Stimulated activated CD4-positive, alpha-beta T cell treated with anti-CD3 and anti-CD28 coated beads, Interleukin-15, amount 100 ng/mL, for 1 hour (primary cell): ENCODE measurements at places on chromosomes 5 and 9.

DNA sequence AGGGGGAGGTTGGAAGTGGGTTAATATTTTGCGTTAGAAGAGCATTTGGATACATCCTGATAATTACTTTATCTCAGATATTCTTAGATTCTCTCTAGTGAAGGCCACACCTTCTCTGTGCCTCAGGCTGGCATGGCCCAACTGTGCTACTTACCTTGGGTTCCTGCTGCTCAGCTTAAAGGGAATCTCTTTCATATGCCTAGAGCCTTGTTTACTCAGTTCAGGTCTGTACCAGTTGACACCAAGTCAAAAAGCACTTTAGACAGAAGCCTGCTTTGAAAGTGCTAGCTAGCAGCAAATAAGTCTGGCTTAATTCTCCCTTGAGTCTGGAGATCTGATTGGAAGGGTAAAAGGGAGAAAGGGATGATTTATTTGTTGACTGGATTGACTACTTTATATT lies 74.8 kb downstream of the GHR start:
- DNase-seq = no peak

DNA sequence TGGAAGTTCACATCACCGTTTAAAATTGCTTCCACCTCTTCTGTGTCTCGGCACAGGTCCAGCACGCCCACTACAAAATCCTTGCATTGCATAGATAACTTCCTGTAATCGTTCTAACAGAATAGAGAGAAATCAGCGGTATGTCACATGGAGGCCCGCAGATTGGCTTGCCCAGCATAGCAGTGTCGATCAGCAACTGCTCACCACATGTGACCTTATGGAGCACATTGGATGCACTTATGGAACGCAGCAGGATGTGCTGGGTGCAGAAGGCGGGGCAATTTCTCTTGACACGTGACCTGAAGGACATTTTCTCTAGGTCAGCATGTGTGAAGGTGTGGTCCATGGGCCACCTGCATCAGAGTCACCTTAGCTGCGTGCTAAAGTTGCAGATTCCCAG lies 49.7 kb downstream of the TRPC7 start:
- DNase-seq = no peak

GRCh38 chr5:178965465-178966055 lies 24.6 kb downstream of the ZNF454 start:
- no peak for DNase-seq

DNA sequence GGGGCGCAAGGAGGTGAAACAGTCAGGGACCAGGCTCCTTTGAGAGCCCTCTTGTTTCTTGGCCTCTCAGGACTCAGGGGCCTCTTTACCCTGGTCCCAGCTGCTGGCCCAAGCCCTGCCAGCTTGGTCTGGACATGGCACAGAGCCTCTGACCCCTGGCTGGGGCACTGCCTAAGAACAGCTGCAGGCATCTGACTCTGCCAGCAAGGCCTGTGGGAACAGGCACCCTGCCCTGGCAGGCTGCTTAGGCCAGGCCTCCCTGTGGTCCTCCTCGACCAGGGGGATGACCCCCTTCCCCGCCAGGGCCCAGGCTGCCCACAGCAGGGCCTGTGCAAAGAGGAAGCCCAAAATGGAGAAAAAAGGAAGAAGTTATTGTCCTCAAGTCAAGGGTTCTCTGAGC lies 25.5 kb downstream of the OLFML2A start:
- no peak for DNase-seq

DNA sequence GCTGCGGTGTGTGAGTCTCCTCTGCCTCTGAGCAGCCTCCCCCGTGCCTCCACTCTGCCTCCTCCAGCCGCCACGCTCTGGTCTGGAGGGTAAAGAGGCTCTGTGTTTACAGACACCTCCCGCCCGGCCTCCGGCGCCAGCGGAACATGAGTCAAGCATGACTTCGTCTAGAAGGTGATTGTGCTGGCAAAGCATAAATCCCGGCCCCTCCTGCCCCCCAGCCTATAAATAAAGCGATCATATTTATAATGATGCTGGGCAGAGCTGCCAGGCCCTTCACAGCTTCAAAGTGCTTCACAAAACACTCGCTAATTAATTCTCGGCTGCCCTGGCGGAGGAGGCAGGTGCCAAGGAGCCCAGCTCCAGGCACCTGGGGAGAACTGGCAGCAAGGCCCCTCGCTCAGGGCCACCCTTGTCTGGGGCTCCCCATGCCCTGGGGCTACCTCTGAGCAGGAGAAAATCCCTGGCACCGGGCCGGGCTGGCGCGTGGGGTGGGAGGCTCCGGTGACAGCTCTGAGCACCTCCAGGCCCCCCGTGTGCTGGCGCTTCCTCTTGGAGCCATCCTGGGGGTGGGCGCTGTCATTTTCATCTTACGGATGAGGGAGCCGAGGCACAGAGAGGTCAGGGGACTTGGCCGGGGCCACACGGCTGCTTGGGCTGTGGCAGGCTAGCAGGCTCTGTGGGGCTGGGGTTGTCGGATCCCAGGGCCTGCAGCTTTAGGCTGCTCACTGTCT lies 87.8 kb downstream of the RXRA start:
- DNase-seq = no peak

DNA sequence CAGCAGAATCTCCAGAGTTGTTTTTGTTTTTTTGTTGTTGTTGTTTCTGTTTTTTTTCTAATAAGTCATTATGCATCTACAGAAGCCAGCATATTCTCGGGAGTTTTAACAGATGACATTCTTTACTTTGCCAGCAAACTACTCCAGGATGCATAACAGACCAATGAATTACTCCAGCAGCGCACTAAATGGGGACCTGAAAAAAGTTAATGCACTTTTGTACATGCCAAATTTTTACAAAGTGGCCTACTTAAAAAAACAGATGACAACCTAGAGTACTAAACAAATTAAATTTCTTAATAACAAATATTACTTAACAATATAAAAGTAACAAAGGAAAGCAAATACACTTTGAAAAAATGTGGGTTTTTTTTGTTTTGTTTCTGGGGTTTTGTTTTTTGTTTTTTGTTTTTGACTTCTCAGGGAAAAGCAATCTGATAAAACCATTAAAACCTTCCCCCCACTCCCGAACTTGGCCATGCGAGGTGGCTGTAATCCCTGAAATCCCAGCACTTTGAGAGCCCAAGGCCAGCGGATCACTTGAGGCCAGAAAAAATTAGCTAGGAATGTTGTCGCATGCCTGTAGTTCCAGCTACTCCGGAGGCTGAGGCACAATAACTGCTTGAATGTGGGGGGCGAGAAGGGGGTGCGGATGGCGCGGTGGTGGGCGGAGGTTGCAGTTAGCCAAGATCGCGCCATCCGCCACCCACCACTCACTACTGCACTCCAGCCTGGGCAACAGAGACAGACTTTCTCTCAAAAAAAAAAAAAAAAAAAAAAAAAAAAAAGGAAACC lies 352.4 kb downstream of the CETN3 start:
- DNase-seq = no peak

DNA sequence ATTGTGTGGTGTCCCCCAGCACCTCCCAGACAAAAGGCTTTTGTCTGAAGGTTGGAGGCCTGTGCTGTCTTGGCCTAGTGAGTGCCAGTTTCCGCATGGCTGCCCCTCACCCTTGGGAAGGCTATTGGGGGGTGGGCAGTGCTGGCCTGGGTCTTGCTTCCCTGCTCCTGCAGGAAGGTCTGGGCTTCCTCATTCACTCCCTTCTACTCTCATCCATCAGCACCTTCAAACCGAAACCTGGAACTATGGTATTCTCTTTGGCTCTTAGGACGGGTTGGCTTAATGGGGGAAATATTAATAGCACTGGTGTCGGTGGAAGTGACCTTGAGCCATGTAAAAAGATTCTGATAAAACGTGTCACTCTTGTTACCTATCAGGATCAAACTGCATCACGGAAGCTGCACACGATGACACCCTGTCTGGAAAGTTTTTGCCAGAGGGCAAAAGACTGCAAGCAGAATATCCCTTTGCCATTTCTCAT lies 34.0 kb upstream of the GLRX start:
- no peak for DNase-seq

GRCh38 chr5:167358868-167359492 lies 932.5 kb upstream of the WWC1 start:
- no peak for DNase-seq

GRCh38 chr9:9746826-9747225 lies 866.0 kb downstream of the PTPRD start:
- DNase-seq = no peak

DNA sequence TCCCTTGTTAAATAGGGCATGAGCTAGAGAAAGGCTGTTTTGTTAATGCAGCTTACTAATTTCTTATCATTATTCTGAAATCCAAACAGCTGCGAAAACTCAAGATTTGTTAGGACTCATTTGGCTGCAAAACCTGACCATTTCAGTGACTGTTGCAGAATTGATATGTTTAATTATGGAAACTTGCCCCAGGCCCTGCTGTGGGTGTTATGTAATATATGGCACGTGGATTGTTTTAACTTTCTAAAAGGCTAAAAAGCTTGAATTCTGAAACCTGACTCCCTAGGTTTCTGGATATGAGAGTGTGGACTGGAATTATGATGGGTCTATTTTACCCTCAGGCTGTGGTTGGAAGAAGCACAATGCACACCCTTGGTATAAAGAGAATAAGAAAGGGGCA lies 4.4 kb downstream of the IL9 start:
- DNase-seq = no peak

GRCh38 chr5:59569158-59569557 lies 324.4 kb downstream of the PDE4D start:
- no peak for DNase-seq

DNA sequence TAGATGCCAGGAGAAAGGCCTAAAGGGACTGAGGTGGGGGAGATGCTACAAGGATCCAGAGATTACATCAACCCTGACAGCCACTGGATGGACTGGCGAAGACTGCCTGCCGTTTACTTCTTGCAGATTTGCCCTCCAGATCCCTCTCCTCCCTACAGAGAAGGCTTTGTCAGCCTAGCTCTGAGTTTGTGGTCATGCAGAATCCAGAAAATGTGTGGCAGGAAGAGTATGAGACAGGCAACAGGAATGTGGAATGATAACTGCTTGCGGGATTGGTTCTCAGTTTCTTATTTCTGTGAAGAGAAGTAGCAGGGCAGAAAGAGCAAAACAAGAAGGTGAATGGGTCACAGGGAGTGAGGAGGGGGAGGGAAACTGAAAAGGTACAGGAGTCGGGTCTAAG lies 129.6 kb downstream of the TLE1 start:
- no peak for DNase-seq

- no peak for DNase-seq
Observed at GRCh38 chr9:136648751-136649150, 14.0 kb upstream of the EGFL7 start.

DNA sequence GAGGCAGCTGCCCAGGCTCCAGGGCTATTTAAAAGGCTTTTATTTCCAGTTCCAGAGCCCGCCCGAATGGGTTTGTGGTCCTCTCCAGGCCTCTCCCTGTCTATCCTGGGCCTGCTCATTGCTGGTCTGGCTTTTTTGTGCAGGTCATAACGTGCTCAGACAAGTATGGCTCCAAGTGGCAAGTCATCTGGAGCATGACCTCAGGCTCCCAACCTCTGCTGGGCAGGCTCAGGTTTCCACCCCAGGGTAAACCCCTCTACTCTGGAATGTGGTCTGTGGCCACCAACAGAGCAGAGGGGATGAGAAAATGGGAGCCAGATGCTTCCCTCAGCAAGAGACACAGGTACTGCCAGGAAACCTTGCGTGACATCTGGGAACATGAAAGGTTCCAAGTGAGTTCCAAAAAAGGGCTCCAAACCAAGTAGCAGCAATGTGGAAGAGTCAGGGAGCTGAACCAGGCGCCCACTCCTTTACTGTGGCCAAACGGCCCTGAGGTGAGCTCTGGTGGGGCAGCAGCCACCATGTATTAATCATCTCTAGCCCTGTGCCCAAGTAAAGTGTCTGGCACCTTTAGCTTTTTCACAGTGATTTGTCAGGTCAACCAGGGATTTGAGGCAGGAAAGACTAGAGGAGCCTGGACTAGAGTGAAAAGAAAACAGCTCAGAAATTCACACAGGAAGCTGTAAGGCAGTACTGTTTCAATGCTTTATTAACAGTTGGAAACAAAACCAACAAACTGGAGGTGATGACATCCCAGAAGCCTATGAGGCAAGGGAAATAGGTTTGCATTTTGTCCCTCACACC lies 25.7 kb downstream of the PCDHGC5 start:
- no peak for DNase-seq

DNA sequence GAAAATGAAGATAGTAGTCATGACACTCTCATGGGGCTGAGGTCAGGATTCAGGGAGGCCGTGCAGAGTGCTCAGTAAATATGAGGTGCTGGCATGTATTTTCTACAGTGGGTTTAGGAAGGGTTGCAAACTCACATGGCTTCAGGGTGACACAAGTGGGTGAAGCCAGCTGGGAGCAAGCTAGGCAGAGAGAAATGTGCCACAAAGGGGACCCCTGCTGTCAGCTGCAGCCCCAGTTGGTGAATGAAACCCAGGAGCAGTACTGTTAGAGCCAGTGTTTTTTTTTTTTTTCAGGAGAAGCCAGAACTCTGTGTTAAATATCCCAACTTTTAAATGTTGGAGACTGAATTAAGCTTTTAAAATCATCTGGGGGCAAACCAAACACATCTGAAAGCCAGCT lies 75.3 kb downstream of the INSYN2B start:
- no peak for DNase-seq

GRCh38 chr9:13648676-13649075 lies 369.2 kb upstream of the MPDZ start:
- DNase-seq = no peak

DNA sequence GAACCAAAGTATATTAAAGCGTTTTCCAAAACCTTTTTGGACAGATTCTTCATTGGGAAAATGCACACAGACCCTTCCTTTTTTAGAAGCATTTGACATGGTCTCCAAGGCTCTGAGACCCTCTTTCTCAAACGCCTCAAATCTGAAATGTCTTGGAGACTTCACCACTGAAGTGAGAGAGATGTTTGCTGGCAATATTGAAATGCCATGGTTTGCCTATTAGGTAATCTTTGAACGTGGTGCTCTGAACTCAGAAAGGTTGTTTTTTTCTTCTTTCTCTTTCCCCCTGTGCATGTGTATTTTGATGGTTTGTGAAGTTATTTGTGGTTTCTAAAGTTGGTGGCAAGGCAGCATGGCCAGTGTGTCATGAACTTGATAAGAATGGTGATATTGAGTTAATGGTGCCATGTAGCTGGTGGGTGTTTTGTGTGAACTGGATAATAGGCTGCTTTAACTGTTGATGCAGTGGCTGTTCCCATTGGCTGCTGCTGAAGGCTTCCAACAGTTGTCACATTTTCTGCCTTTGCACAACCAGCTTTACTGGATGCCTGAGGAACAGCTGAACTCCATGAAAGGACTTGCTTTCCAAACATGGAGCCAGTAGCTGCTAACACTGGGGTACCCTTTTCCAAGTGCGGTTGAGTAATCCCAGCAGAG lies 1.7 kb downstream of the PALM2AKAP2 start:
- DNase-seq = no peak

DNA sequence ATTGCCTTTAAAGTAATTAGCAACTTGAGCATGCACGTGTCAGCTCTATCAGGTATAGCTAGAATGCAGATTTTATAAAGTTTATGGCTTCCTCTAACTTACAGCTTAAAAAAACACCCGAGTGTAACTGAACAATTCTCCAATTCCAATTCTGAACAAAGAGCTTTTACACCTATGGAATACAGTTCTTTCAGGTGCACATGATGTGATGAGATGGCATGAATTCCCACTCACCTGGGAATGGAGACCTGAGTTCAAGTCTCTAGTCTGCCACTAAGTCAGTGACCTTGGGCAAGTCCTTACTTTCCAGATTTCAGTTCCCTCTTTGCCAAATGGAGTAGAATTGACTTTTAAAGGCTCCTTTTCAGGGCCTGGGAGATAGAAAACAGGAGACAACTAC lies 1.8 kb downstream of the ZFAND5 start:
- DNase-seq = no peak
